ENCODE measurements at places on chromosomes 4 and X. TPM values are rescaled to one million over a fixed set of nuclear protein-coding genes. Genes with fewer than 3 reads are reported as not detected.

Gene SULT1B1
- 1.7 TPM for total RNA-seq

DNA sequence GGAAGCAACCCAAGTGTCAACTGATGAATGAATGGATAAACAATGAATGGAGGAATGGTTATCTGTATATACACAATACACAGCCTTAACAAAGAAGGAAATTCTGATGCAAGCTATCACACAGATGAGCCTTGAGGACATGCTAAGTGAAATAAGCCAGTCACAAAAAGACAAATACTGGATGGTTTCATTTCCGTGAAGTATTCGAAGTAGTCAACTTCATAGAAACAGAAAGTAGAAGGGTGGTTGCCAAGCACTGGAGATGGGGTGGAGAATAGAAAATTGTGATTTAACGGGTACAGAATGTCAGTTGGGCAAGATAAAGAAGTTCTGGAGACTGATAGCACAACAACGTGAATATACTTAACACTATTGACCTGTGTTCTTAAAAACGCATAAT lies 28.2 kb downstream of the CENPU start:
- no peaks in the 10 kb centered on the region for H3K4me1 ChIP-seq
- no peak overlapping the region for H3K27ac ChIP-seq
- no peaks in the 10 kb centered on the region for H3K36me3 ChIP-seq
- H3K4me3 ChIP-seq, result no peak overlapping the region
- H3K27me3 ChIP-seq, result no peaks in the 10 kb centered on the region

DNA sequence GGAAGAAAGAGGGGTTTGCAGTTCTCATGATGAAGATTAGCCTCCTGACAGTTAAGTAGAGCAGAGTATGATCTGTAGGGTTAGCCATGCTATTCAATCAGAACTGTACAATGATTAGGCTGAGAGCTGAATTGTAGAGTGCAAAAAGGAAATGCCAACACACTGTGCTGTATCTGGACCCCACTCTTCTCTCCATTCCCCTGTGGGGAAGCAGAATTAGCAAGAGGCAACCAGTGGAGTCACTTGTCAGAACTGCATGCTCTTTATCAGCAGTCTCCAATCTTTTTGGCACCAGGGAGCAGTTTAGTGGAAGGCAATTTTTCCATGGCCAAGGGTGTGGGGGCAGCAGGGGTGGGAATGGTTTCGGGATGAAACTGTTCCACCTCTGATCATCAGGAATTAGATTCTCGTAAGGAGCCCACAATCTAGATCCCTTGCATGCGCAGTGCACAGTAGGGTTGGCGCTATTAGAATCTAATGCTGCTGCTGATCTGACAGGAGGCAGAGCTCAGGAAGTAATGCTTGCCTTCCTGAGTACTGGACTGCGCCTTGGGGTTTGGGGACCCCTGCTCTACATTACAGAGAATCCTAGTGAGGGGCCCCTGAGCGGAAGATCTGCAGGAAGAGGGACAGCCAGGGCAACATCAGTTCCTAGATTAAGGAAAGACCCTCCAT lies 19.4 kb downstream of the TBC1D9 start:
- H3K27ac ChIP-seq, result no peak overlapping the region
- H3K27me3 ChIP-seq, result no peaks in the 10 kb centered on the region
- H3K4me1 ChIP-seq, result no peaks in the 10 kb centered on the region
- DNase-seq, result no peak
- H3K36me3 ChIP-seq, result no peaks in the 10 kb centered on the region
- H3K4me3 ChIP-seq, result no peak overlapping the region

Gene CCDC110
- 1.2 TPM for total RNA-seq

Gene ADH7
- total RNA-seq, result 11.8 TPM

GRCh38 chrX:133608406-133608805 lies 193.1 kb upstream of the GPC4 start:
- H3K4me3 ChIP-seq, result no peak overlapping the region
- DNase-seq, result no peak
- no peaks in the 10 kb centered on the region for H3K36me3 ChIP-seq
- no peak overlapping the region for H3K27ac ChIP-seq
- H3K27me3 ChIP-seq, result no peaks in the 10 kb centered on the region
- H3K4me1 ChIP-seq, result no peaks in the 10 kb centered on the region

GRCh38 chr4:47372561-47372960 lies 90.9 kb downstream of the COMMD8 start:
- no peak overlapping the region for H3K27ac ChIP-seq
- DNase-seq, result no peak
- no peak overlapping the region for H3K4me3 ChIP-seq
- no peaks in the 10 kb centered on the region for H3K36me3 ChIP-seq
- H3K27me3 ChIP-seq, result no peaks in the 10 kb centered on the region

DNA sequence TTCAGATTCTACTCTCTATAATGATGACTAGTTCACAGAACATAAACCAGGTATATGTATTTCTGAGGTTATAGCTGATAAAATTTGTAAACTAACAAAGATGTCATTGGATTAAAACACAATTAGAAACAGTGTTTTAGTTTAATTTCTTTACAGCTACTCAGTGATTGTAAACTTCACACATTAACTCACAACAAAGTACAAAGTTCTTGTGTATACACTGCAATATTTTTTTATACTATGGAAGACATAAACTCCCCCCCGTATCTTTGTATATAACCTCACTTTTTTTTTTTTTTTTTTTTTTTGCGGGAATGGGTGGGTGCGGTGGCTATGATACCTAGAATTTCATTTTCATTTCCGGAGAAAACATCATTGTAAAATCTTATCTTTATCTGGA lies 1043.2 kb downstream of the PCDH18 start:
- no peak overlapping the region for H3K4me3 ChIP-seq
- H3K27me3 ChIP-seq, result no peaks in the 10 kb centered on the region
- H3K27ac ChIP-seq, result no peak overlapping the region
- no peak for DNase-seq
- no peaks in the 10 kb centered on the region for H3K4me1 ChIP-seq
- no peaks in the 10 kb centered on the region for H3K36me3 ChIP-seq

Gene CTBP1
- 93.1 TPM for total RNA-seq

Gene PABPC1L2A
- not detected for total RNA-seq

DNA sequence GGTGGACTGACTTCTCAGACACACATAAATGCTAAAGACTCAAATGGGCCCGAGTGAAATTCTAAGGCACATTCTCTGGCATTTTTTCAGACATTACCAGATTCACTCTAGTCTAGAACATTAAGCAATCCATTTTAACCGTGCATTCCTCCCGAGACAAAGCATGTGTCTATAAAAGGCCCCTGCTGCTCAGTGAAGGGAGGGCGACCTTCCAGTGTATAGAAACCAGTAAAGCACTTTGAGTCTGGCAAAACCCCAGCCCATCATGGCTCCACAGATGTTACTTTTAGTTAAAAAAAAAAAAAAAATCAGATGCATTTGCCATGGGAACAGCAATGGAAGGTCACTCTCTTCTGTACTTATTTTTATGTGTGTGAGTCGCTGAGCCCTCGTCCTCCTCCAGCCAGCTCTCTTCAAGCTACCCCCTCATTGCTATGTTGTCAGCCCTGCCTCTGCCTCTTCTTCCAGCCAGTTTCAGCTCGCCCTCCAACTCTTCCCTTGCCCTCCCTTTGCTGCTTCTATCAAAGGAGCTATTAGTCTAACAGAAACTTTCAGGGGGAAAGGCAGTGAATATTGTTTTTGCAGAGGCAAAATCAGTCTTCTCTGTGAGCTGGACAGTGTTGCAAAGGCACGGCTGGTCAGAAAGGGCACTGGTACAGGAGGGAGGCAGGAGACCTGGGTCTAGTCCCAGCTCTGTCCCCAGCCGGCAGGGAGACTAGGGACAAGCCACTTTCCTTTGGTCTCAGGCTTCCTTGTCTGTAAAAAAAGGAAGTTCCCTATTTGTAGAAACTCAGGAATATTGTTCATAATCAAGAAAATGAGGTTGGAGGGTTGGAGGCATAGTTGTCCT lies 644.2 kb downstream of the ZNF674 start:
- H3K36me3 ChIP-seq, result no peaks in the 10 kb centered on the region
- H3K27me3 ChIP-seq, result no peaks in the 10 kb centered on the region
- no peak overlapping the region for H3K27ac ChIP-seq
- H3K4me1 ChIP-seq, result no peaks in the 10 kb centered on the region

DNA sequence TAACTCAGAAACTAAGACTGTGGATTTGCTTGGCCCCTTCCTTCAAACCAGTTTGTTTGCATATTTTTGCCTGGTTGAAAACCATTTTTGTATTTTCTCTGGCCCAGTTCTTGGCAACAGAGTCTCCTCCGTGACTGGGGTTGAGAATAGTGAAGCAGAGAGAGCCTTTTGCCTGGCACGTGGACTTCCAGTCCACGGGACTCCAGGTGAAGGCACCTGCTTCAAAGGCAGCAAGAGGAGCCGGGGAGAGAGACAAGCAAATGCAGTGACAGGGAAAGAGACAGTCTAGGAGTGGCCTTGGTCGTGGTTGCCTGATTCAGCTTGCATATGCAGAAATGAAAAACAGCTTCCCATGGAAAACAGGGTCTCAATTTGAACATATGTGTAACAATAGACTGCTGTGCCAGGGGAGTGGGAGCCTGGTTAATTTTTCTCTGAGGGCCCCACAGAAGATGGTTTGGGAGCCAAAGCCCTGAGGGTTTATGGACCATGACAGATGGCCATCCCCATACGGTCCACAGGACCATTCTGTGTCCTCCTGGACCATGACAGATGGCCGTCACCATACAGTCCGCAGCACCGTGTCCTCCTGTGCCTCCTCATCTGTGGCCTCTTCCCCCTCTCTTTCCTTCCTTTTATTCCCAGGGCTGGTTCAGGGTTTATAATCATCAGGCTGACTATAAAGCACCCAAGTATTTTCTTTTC lies 272.2 kb upstream of the RASGEF1B start:
- H3K4me3 ChIP-seq, result no peak overlapping the region
- no peaks in the 10 kb centered on the region for H3K27me3 ChIP-seq
- no peak overlapping the region for H3K27ac ChIP-seq
- DNase-seq, result no peak
- H3K36me3 ChIP-seq, result no peaks in the 10 kb centered on the region
- peaks cover 4% of the 10 kb centered on the region for H3K4me1 ChIP-seq

Gene RAB28
- 182 TPM for total RNA-seq

GRCh38 chr4:168633064-168633463 lies 136.2 kb downstream of the PALLD start:
- no peaks in the 10 kb centered on the region for H3K36me3 ChIP-seq
- peak overlapping the region; percentile 80 for H3K27ac ChIP-seq
- H3K4me1 ChIP-seq, result peaks cover 43% of the 10 kb centered on the region
- peak overlapping the region; percentile 58 for H3K4me3 ChIP-seq
- H3K27me3 ChIP-seq, result no peaks in the 10 kb centered on the region

GRCh38 chrX:120697053-120697452 lies 67.2 kb upstream of the C1GALT1C1 start:
- H3K4me1 ChIP-seq, result no peaks in the 10 kb centered on the region
- H3K27me3 ChIP-seq, result no peaks in the 10 kb centered on the region
- H3K4me3 ChIP-seq, result no peak overlapping the region
- no peaks in the 10 kb centered on the region for H3K36me3 ChIP-seq
- H3K27ac ChIP-seq, result no peak overlapping the region

GRCh38 chr4:82798168-82799005 lies at the start of gene SCD5:
Gene SCD5 (minus strand): TSS chr4:82798796. CDS start chr4:82798537, 259 bp downstream.
- peak within 1 kb of the TSS; percentile 39 for H3K27ac ChIP-seq
- peaks cover 20% of the 10 kb centered on the region for H3K4me1 ChIP-seq
- peak within 1 kb of the TSS; percentile 79 for H3K4me3 ChIP-seq
- no peak for DNase-seq
- H3K27me3 ChIP-seq, result no peaks in the 10 kb centered on the region

Gene DDIT4L
- total RNA-seq, result 5.4 TPM

Gene SORBS2
- total RNA-seq, result 60.4 TPM

Gene CT45A5
- total RNA-seq, result not detected

GRCh38 chr4:143626134-143626911 lies 74.2 kb downstream of the FREM3 start:
- no peak overlapping the region for H3K27ac ChIP-seq
- no peaks in the 10 kb centered on the region for H3K27me3 ChIP-seq
- H3K4me1 ChIP-seq, result peaks cover 9% of the 10 kb centered on the region
- H3K4me3 ChIP-seq, result no peak overlapping the region
- H3K36me3 ChIP-seq, result no peaks in the 10 kb centered on the region

Gene FDCSP
- total RNA-seq, result not detected

Gene CLGN
- total RNA-seq, result not detected

DNA sequence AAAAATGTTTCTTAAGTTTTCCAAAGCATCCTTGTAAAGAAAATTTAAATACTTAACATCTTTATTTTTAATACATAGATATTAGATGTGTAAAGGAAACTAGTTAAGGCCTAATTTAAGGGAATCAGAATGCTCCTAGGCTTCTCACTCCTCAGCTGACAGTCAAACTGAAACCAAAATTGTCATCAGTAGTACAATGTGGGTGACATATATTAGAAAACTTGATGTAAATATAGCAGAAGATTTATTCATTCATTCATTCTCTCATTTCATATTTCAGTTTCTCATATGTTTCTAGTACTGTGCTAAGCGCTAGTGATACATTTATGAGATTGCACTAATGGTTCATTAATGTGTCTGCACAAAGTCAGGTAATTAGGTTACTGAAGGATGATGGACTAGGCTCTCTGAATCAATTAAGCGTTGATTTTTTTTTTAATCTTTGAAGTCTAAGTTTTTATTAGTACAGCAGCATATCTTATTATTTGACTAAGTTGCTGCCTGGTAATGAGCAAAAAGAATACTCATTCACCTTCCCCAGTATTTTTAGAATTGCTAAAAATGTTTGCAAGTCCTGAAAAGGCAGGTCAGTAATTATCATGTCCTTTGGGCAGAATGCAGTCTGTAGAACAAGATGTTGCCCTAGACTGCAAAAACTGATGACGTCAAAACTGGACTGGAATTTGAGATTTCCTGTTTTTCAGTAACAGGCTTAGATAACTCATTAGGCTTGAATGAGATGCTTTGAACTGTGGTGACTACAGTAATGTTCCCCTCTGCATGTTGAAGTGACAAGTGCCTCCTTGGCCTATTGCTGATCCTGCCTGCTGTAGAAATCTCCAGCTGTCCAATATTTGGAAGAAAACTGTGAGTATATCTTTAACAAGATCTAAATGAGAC lies 128.7 kb downstream of the ARHGAP24 start:
- no peaks in the 10 kb centered on the region for H3K36me3 ChIP-seq
- H3K27ac ChIP-seq, result no peak overlapping the region
- DNase-seq, result no peak

Gene ZNF185
- total RNA-seq, result 98.2 TPM

Gene UGT2B15
- total RNA-seq, result not detected

DNA sequence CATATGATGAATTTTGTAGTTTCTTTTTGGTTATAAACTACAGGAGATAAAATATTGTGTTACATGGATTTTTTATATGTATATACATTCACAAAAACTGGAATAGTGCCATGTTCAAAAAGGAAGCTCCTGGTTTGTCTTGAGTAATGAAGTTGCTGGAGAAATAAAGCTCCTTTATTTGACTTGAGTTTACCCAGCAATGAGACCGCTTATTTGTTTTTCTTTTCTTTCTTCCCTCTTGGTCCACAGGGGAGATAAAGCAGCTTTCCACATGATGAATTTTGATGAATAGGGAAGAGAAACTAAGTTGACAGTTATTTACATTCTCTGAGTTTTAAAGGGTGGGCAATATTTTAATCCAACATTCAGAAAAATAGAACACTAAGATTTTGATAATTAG lies 176.5 kb downstream of the GPM6A start:
- no peaks in the 10 kb centered on the region for H3K36me3 ChIP-seq
- no peaks in the 10 kb centered on the region for H3K27me3 ChIP-seq
- no peak for DNase-seq
- H3K4me3 ChIP-seq, result no peak overlapping the region

Gene F11
- not detected for total RNA-seq

Data from vagina (tissue), 2 donors.